ENCODE measurements at places on chromosomes 16 and 17.

DNA sequence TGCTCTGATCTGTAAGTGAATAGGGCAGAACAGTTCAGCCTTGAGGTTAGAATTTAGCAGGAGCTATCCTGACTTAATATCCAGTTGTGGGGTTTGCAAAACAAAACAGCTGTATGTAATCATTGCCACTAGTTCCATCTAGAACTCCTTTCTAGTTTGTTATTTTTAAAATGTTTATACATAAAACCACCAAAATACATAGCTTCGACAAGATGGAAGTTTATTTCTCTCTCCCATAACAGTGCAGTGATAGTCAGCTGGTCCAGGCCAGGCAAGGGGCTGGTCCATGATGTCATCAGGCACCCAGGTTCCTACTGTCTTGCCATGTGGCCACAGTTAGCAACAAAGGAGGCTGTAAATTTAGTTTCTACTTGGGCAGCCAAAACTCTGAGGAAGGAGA, 10.5 kb upstream of the PLK1 start:
- no peak for DNase-seq

GRCh38 chr16:4371357-4372000, at the start of gene VASN:
VASN (plus strand) TSS chr16:4371848; CDS start chr16:4380878, 9,030 bp downstream.
- peak; percentile 39 for DNase-seq

- DNase-seq: no peak
These were observed 3.2 kb downstream of the KRTAP9-9 start for GRCh38 chr17:41258406-41258805.

DNA sequence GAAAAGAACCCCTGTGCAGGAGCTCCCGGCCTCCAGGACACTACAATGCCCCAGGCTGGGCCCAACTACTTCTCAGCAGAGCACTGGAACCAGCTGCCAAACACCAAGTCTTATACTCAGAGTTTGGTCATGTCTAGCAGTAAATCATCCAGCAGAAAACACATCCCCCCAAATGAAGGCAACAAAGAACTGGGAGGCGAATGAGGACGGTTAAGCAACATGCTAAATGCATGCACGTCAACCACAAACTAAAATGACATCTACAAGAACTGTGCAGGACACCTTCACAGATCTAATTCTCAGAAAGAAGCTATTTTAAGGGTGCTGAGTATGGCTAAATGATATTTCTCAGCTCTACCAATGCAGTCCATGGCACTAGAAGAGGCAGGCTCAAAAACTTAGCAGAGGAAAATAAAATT, 7.6 kb upstream of the IRX5 start:
- no peak for DNase-seq

All from stimulated activated CD4-positive, alpha-beta T cell treated with anti-CD3 and anti-CD28 coated beads, Interleukin-1b, Interleukin-23, amount 100 ng/mL, for 1 hour (primary cell).